AG09319 (cell line): ENCODE measurements at places on chromosomes 3 and 15.

GRCh38 chr15:83475551-83475950, 28.4 kb downstream of the SH3GL3 start:
- DNase-seq = no peak

DNA sequence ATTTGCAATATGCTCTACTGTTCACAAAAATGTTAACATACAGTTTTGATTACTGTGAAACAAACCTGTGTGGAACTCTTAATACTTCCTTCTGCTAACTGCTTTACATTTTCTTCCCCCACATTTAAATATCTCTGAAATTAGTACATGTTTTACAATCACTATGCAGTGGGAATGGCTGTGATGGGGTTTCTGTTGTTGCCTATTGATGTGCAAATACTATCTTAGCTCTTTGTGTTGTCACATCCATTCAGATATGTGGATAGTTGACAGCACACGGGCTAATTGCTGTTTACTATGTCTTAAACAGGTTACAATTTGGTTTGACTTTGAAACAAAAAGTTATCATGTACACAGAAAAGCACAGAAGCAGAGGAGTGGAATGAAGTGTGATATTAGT, 95.8 kb upstream of the CCNL1 start:
- no peak for DNase-seq

GRCh38 chr15:29612701-29613100, 209.6 kb downstream of the TJP1 start:
- no peak for DNase-seq

DNA sequence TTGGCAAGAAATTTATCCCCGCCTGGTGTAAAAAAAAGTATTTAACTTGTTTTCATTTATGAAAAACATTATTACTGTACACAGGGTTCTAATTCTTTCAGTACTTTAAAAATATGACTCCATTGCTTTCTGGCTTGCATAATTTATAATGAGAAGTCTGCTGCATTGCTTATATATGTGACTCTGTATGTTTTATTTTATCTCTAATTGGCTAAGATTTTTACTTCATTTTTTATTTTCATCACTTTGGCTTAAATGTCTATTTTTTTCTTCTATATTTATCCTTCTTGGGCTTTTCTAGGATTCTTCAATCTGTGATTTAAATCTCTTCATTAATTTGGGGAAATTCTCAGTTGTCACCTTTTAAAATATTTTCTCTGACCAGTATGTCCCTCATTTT, 636.6 kb upstream of the NR2F2 start:
- DNase-seq = no peak

DNA sequence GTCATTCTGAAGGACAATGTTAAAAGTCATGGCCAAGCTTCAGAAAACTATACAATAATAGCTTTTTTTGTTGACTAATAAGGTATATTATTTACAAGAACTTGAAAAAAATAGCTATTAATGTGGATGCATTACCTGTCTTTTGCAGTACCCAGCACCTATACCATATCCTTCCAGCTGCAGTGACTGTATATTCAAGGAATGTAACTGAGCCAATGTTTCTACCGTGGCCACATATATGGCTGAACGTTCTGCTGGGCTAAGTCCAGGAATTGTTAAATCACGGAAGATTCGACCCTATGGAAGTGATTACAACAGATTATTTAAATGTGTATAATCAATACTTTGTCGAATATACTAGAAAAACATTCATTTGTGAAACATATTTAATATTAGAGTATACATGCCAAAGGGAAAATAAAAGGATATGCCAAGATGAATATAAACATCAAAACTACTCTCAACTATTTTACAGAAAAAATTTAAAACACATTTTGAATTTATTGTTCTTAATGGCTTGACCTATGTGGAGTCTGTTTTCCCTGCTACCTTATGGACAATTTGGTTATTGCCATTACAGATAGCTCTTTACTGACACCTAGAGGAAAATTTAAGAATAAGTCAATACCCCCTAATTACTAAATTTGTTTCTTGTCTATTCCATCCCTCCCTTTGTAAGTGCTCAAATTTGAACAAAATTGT, 17.6 kb downstream of the ACAD11 start:
- peak; percentile 24 for DNase-seq

DNA sequence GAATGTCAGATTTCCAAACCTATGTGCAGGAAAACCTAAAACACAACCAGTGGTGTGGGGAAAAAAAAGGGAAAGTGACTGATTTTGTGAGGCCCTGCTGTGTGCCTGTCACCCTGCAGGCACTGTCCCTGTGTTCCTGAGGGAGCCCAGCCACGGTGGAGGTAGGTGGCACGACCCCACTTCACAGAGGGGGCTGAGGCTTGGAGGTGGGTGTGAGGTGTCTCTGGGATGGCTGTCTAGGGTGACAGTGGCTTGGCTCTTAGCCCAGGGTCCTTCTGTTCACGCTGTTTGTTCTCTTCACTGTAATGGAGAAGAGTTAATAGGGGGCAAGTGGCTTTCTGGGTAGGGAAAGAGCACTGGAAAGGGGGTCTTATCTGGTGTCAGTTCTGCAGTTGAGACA, 22.6 kb downstream of the RASGRF1 start:
- no peak for DNase-seq

DNA sequence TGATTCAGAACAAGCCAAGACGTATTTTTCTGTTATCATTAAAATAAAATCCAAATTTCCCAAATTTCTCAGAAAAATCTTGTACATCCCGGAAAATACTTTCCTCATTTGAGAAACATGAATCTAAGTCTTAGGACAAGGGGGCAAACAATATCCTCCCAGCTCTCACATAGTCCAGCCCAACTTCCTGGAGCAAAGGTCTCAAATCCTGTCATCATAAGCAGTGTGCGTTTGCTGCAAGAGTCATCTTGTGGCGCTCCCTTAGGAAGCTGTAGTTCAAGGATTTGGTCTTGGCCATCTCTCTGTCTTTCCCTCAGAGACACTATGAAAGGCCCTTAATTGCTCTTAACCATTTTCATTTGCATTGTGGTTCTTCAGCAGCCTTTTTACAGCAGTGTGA, 57.5 kb upstream of the GSK3B start:
- DNase-seq = no peak

DNA sequence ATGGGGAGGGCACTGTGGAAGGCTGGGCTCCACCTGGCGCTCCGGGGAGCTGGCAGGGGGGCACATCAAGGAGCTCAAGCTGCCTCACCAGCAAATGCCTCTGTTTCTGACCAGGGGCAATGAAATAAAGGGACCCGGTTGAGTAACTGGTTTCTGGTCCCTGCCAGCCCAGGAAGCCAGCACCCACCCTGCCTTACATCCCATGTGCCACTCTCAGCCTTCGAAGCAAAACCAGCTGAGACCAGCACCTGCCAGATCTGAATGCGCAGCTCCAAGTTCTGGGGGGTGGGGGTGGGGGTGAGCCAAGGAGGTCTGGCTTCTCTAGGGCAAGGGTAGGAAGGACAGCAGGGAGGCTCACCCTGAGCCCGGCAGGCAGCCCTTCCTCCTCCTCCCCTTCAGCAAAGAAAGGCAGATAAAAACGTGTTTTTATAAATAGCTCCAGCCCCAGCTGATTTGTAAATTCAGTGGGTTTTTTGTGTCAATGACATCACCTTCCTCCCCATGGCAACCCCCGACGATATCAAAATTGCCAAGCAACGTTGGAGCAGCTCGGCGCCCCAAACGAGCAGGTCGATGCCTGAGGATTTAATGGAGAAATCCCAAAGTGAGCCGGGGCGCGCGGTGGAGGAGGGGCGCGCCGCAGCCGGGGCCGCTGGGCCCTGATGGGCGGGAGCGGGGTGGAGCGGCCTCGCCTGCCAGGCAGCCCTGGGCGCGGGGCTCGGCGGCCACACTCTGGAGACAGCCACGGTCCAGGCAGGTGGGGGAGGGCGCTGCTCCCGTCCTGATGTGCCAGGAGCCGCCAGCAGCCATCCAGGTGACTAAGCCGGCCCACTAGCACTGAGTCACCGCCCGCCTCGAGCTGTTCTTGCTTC, at the start of gene PAK6:
TSS of gene PAK6 (plus strand) at position 532 of the 872 bp plus-strand sequence. CDS start 25,723 bp downstream, outside the sequence.
- no peak for DNase-seq

- DNase-seq = no peak
These were observed 44.4 kb downstream of the KIF15 start for GRCh38 chr3:44805960-44806359.

- no peak for DNase-seq
These were observed 12.0 kb upstream of the GNB4 start for GRCh38 chr3:179463319-179463718.

DNA sequence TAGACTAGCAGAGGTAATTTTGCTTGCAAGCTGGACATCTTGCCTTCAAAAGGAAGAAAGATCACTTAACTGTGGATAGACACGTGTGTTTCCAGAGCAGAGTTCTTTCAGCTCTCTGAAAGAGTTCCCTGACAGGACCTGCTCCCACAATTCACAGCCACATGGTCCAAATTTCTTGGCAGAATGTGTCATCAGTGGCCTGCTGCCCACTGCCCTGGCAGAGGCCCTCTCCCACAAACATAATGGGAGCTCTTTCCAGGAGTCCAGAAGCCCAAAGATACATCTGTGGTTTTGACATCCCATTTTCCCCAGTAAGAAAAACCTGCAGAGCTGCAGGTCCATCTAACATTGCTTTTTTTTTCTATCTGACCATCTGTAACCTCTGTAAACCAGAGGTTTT, 48.3 kb downstream of the SERPINI1 start:
- no peak for DNase-seq

GRCh38 chr3:123518892-123519485, 65.9 kb downstream of the HACD2 start:
- no peak for DNase-seq

- DNase-seq = no peak
These were observed 19.4 kb upstream of the ATP8B4 start for GRCh38 chr15:50138391-50138790.

- no peak for DNase-seq
These were observed 224.5 kb downstream of the XXYLT1 start for GRCh38 chr3:195046441-195046840.

- DNase-seq = no peak
These were observed 114.7 kb upstream of the GAP43 start for GRCh38 chr3:115508562-115508961.

GRCh38 chr3:187242900-187243299, 45.6 kb downstream of the RTP1 start:
- DNase-seq = no peak

DNA sequence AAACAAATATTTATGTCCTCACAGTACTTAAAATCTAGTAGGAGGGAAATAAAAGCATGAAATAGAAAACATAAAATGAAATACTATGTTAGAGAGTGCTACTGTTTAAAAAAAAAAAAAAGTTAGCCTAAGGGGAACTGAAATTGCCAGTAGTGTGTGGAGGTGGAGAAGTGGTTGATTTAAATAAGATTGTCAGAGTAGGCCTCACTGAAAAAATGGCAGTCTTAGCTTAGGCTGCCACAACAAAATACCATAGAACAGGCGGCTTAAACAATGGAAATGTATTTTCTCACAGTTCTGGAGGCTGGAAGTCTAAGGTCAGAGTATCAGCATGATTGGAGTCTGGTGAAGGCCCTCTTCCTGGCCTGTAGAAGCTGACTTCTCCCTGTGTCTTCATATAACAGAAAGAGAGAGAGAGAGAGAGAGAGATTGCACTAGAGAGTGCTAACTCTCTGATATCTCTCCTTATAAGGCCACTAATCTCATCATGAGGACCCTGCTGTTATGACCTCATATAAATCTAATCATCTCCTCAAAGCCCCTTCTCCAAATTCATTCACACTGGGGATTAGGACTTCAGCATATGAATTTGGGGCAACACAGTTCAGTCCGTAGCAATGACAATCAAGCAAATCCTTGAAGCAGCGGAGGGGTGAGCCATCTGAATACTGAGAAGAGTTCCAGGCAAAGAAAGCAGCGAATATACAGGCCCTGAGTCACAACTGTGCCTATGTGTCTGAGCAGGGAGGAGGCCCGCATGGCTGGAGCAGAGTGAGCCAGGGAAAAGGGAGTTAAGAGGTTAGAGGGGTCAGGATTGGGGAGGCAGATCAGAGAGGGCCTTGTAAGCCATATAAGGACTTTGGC, 23.6 kb upstream of the LRRC34 start:
- DNase-seq = no peak

- DNase-seq = no peak
These were observed 2.0 kb downstream of the GLDN start for GRCh38 chr15:51343466-51343865.

GRCh38 chr15:27057904-27058645, 87.1 kb downstream of the GABRG3 start:
- no peak for DNase-seq
